ENCODE measurements at places on chromosomes 3 and 15.

GRCh38 chr15:89673165-89673512 lies 6.0 kb downstream of the PLIN1 start:
- DNase-seq = peak; percentile 74

GRCh38 chr3:7190095-7190494 lies 329.2 kb downstream of the GRM7 start:
- no peak for DNase-seq

DNA sequence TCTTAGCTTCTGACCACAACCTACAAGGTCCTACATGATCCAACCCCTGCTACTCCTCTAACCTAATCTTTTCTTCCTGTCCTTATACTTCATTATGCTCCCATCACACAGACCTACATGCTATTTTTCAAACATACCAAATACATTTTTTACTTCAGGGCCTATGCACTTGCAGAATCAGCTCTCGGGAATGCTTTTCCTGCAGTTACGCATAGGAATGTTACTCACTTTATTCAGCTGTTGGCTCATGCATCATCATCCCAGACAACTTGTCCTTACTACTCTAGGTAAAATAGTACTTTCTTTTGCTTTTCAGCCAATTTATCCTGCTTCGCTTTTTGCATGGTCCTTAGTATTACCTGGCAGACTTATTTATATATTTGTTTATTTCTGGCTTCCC lies 105.6 kb downstream of the OXSM start:
- no peak for DNase-seq

DNA sequence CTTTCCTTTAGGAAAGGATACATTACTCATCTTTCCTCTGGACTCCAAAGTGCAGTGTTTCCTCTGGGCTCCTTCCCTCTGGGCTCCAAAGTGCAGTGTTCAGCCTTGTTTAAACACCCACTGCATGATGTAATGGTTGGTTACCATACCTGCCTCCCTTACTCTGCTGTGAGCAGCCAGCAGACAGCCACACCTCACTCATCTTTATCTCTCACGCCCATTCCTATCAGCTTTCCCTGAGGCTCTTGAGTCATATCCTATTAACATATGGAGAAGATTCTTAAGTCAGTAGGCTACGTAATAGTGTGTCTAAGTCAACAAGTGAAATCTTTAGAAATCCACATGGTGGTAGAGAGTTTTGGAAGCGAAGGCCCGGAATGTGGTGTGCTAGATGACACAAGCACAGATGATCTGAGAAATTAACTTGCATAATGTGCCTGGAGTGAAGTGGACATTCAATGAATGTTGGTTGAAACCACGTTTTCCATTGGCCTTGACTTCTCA lies 97.2 kb upstream of the CTNNB1 start:
- peak; percentile 20 for DNase-seq

GRCh38 chr3:52147804-52148203 lies 6.4 kb downstream of the POC1A start:
- no peak for DNase-seq

GRCh38 chr15:101539930-101540329 lies 50.4 kb upstream of the PCSK6 start:
- no peak for DNase-seq

DNA sequence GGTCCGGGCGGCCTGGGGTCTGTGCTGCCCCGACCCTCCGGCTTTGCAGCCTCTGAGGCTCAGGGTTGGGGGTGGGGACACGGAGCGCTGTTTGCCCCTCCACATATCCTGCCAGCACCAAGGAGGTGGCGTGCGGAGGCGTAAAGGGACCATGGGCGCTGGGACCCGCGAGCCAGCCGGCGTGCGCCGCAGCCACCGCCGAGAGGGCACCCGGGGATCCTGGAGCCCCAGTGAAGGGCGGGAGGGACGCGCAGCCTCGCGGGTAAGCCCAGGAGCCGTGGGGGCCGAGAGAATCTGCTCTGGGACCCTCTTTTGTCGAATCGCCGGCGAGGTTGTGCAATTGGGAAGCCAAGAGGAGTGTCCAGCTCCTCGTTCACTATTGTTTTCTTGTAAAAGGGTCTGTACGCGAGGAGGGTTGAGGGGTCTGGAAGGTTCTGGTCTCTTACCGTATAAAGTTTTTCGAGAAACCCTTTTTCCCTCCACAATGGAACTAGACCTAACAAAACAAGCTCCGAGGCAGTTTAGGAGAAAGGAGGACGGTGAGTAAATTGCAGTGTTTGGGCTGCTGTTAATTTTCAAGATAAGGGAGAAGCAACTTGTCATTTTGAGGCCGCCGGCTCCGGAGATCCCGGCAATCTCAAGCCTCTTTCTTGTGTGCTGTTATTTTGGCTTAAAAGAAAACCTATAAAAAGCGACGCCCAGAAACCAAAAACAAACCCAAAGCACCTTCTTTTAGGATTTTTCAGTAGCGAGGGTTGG lies 29.9 kb upstream of the ST3GAL6 start:
- no peak for DNase-seq

DNA sequence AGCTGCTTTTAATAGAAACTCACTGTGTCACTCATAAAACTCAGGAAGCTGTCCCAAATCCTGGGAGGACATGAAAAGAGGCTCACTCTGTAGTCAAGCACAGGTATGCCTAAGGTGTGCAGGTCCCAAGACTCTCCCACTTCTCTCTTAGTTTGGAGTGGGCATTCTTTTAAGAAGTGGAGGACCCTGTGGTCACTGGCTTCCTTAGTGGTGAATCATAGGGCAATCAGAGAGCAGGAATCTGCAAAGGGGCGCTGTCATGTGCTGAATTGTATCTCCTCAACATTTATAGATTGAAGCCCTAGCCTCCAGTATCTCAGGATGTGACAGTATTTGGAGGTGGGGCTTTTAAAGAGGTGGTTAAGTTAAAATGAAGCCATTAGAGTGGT lies 47.2 kb upstream of the ZBTB38 start:
- no peak for DNase-seq

DNA sequence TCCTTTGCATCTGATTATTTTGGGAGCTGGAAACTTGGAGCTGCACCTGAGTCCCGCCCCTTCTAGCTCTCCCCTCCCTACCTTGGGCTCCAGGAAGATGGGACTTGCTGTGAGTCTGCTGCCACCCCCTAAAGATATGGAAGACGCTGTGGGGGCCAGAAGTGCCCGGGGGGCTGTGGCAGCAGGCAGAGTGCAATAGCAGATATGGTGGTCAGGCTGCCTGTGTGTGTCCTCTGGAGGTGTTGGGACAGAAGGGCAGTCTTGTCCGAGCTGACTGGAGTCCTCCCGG lies 485 bp downstream of the PAK6 start:
- no peak for DNase-seq

DNA sequence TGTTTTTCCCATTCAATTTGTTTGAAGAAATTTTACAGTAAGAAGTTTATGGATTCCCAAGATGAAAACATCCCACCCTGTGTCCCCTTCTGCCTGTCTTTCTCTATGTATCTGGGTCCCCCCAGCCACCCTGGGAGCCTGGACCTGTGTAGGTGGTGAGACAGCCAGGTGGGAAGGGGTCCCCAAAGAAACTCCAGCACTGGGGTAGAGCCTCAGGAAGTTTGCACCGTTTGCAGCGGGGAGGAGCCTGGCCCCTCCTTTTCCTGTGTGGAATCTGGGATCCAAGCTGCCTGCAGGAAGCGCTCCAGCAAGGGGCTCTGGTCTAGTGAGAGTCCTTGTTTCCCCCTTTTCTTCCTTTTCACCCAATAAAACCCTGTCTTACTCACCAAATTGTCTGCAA lies 49.4 kb upstream of the ITGA11 start:
- no peak for DNase-seq

GRCh38 chr15:80350941-80351610 lies 53.1 kb upstream of the ARNT2 start:
- no peak for DNase-seq

- no peak for DNase-seq
Observed at GRCh38 chr3:44289882-44290462, 48.3 kb downstream of the TOPAZ1 start.

- DNase-seq = peak; percentile 9
Observed at GRCh38 chr3:49759226-49759625, 27.1 kb downstream of the IP6K1 start.

GRCh38 chr15:75455982-75456531 lies 4.6 kb upstream of the SIN3A start:
- peak; percentile 46 for DNase-seq

- no peak for DNase-seq
Observed at GRCh38 chr15:38696109-38696727, 131.6 kb upstream of the RASGRP1 start.

DNA sequence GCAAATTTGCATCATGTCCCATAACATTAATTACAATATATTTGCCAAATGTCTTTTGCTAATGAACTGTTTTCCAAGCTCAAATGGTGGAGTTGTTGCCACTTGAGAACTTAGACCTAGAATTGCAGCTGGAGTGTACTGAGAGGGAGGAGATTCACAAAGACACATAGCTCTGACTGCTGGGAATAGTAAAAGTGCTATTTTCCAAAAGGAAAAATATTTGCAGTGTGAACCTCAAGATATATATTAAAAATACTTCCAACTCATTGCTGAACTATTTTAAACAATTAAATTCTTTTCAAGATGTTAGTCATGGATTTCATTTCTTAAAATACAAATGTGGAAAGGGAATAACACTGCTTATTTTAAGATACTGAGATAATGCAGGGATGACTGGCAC lies 666.8 kb upstream of the ARPP21 start:
- no peak for DNase-seq

DNA sequence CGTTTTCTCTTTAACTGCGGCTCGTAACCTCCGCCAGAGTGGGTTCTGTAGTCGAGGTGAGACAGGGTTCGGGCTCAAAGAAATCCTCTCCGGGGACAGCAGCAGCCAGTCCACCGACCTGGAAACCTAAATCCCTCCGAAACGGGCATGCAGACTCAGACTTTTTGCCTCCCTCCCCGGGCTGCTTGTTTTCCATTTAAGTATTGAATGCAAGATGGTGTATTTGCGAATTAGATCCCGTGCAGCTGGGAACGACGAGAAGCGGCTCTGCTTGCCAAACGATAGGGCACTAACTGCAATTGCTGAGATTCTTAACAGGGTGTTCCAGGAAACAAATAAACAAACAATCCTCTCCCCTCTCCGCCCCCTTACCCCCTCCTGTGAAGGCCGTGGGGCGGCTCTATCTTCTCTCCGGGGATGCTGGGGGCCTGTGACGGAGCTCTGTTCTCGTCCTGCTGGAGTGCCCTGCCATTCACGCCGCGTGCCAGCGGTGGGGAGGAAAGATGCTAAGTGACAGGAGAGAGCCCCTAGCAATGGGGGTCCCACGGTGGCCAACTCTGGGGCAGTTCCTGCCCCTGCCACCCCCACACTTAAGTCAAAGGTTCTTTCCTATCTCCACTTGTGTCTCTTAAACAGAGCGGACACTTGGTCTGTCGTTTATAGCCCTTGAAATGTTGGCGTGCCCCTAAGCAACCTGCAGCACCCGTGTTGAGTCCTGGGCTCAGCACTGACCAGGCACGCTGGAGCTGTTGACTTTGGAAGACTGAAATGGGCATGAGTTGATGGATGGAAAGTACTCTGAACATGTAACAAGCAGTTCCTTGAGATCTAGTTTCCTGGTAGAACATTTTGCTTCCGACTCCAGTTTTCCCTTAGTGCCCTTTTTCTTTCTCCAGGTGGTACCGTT lies 1.3 kb upstream of the ETV5 start:
- peak; percentile 34 for DNase-seq

GRCh38 chr3:157201648-157202278 lies 41.8 kb upstream of the CCNL1 start:
- peak; percentile 55 for DNase-seq

- no peak for DNase-seq
Observed at GRCh38 chr15:25375557-25375956, 63.3 kb downstream of the UBE3A start.

- DNase-seq = peak; percentile 8
Observed at GRCh38 chr3:28388978-28389377, 40.4 kb upstream of the AZI2 start.

DNA sequence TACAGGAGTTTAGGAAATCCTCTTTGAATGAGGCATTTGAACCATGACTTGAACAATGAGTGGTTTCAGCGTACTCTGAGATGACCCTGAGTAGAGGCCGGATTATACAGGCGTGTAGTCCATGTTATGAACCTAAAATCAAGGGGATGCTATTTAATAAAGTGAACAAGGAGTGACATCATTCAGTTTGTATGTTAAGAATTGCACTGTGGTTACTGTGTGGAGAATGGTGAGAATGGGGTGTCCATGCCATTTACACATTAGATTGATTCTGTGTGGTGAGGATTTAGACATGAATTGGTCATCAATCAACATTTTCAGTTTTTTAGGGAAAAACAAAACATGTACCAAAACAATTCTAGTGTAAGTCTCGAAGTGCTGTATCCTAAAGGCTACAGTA lies 65.8 kb downstream of the TPRG1 start:
- no peak for DNase-seq

DNA sequence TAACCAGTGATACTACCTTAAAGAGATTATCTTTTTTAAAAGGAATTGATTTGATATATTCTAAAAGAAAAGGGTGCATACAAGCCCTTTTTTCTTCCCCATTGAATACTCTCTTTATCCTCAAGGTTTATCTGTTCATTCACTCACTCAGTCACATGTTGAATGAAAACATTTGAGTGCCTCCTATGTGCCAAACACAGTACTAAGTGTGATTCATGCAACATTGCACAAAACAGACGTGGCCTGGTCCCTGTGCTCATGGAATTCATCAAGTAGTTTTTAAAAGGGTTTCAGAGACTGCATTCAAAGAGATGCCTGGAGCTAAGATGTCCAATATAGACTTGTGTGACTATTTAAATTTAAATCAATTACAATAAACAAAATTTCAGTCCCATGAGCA lies 462.2 kb upstream of the MDFIC2 start:
- DNase-seq = no peak

DNA sequence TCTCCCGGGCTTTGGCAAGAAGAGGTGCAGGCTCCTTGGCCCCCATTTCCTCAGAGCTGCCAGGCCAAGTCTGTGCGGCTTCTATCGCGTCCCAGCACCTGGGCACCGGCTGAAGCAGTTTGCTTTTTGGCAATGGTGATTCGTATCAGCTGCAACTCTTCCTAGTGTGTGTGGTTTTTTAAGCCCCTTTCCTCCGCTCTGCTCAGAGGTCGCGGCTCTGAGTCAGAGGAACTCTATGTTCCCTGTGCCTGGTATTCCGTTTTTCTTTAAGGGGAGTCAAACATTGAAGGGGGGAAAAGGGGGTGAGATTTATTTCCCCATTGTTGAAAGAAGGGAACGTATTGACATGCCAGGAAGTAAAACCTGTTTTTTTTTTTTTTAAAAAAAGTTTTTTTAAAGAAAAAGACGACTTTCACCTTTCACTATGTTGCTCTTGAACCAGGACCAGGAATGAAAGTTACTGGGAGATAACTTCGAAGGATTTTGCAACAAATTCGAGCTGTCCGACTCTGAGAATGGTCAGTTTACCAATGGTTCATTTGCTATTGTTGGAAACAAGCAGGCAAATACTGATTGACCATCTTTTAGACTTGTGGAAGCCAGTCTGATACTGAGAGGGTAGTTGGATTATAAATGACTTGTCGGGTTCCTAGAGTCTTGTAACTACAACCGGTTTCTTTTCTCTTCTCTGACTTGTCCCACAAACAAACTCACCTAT lies 1.1 kb downstream of the ARMC8 start:
- peak; percentile 16 for DNase-seq

GRCh38 chr3:136751316-136752171 lies 634 bp downstream of the STAG1 start:
- peak; percentile 64 for DNase-seq

Measured in K562 (cell line).